Caco-2 (cell line): ENCODE measurements at places on chromosomes 3 and 15.

DNA sequence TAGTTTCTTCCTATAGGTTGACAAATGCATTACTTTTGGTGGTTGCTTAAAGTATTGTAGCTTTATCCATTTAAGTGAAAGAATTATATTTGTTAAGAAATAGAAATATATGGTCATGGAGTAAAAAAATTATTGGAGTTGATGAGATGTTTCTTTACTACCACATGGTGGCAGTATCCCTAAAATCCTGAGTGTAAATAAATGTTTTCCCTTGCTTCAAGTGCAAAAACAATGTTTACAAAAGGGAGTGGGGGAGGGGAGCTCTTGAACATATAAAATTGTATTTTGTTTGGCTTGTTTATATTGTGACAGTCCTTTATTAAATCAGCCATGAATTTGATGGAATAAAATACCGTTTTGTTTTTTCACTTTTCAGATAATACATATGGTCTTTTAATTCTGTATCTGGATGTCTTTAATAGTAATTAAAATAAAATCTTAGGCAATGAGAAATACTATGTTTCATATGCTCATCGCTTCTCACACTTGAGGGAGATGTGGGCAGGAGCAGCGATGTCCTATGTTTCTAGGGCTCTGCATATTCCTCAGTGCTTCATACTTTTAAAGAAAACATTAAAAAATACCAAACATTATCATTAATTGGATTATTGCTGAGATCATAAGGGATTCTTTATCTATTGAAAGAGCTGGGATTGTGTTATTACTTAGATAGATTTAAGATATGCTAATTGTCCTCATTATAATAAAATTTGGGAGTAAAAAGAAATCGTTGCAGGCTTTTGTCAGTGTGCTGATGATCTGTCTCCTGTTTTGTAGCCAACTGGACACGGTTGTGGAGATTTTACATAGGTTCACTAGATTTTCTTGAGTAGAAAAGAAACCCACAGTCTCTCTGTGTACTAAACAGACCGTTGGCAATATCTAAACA is 349.7 kb downstream of the TUSC7 start:
- 0 out of 2 replicates have a peak, but pooled peaks cover 3% of the 10 kb centered on the region for H3K4me1 ChIP-seq
- no peaks in the 10 kb centered on the region for H3K36me3 ChIP-seq
- no peak overlapping the region for H3K27ac ChIP-seq
- peak; percentile 3 for DNase-seq

- H3K27me3 ChIP-seq: no peaks in the 10 kb centered on the region
- H3K36me3 ChIP-seq: no peaks in the 10 kb centered on the region
- no peaks in the 10 kb centered on the region for H3K4me1 ChIP-seq
- H3K27ac ChIP-seq: no peak overlapping the region
- no peak for DNase-seq
- H3K4me3 ChIP-seq: no peak overlapping the region
These were observed 10.1 kb upstream of the LRRC15 start for GRCh38 chr3:194379651-194380050.

- no peaks in the 10 kb centered on the region for H3K36me3 ChIP-seq
- H3K4me3 ChIP-seq: no peak overlapping the region
- no peaks in the 10 kb centered on the region for H3K4me1 ChIP-seq
- H3K27me3 ChIP-seq: no peaks in the 10 kb centered on the region
- no peak for DNase-seq
These were observed 300.6 kb downstream of the SATB1 start for GRCh38 chr3:18124501-18124900.

- H3K4me1 ChIP-seq: 0 out of 2 replicates have a peak, but pooled peaks cover 7% of the 10 kb centered on the region
- H3K4me3 ChIP-seq: no peak overlapping the region
- H3K27ac ChIP-seq: no peak overlapping the region
- no peak for DNase-seq
- peaks cover 1% of the 10 kb centered on the region; the same call in 1 of the 2 replicates for H3K36me3 ChIP-seq
- H3K27me3 ChIP-seq: no peaks in the 10 kb centered on the region
These were observed 3.1 kb downstream of the NMNAT3 start for GRCh38 chr3:139674571-139675260.

DNA sequence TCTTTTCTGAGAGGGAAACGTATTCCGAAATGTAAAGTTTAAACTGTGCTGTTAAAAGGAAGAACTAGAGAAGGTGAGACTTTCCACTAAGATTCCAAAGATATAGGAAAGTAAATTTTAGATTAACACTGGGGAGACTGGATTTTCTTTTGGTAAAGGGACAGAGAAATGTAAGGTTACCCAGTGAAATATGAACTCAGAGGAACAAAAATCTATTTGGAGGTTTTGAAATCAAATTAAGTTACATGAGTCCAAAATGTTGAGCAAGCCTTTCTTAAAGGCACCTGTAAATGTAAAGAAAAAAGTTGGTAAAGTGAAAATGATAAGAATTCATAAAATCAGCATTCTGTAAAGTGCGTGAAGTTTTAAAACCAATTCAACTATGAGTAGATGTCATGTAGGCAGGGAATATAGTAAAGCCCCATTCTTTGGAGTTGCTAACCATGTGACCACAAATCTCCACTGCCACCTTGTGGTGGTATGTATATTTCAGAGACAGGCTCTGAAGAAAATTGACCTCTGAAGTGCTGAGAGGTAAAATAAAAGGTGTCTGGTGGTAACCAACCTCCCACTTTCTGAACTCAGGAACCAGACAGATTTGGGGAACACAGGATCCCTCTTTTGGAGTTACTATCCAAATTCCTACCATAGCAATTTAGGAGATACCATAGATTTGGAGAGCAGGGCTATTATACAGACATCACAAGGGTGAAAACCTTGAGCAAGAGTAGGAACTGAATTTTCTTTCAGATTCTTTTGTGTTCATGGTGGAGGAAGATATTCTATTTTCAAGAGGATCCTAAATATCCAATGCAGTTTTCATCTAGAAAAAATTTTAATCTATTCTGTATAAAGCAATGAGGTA is 215.3 kb downstream of the ROBO2 start:
- H3K4me3 ChIP-seq: no peak overlapping the region
- H3K36me3 ChIP-seq: no peaks in the 10 kb centered on the region
- DNase-seq: peak; percentile 69
- no peak overlapping the region for H3K27ac ChIP-seq

DNA sequence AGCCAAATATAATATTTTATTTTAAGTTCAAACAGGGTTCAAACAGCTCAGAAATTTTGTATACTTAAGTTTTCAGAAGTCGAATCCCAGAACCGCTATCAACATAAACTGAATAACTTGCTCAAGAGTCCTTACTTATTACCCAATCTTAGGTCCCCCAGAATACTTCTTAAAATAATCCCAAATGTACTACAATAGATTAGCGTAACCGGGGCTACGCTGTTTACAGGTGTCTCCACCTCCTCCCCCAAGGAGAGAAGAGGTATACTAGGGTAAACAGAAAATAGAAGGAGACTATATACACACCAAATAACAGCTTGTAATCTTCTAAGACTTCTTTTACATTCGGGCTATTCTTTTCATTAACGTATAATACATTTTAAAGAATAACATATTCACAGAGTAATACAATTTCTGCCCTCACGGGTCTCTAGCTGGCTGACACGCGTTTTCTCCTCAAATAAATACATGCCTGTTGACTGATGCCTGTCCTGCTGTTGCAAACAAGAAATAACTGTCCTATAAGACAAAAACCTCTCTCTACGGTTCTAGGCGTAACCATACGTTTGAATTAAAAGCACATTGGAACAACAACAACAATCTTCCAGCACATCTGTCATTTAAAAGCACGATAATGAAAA is 1.3 kb downstream of the DENND4A start:
- peaks cover 15% of the 10 kb centered on the region; the same call in 1 of the 2 replicates for H3K4me1 ChIP-seq
- peak overlapping the region; percentile 71 for H3K27ac ChIP-seq
- H3K36me3 ChIP-seq: no peaks in the 10 kb centered on the region

DNA sequence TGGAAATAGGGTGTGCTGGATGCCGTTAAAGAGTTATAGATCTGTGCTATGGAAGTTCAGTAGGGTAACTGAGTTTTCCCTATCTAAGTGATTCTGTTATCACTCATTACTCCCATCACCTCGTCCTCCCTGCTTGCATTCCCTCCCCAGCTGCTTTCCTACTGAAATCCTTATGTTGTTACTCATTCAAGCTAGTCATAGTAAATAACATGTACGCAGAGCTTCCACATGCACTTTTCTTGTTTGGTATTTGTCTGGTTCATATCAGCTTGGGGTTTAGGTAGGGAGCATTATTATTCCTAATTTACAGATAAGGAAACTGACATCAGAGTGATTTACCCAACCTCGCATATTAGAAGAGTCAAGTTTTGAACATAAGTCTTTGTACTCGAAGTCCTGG is 135.1 kb downstream of the HCN4 start:
- H3K27ac ChIP-seq: no peak overlapping the region
- no peaks in the 10 kb centered on the region; the same call in 1 of the 2 replicates for H3K27me3 ChIP-seq
- H3K4me3 ChIP-seq: no peak overlapping the region
- no peaks in the 10 kb centered on the region for H3K4me1 ChIP-seq
- DNase-seq: no peak

- peaks cover 46% of the 10 kb centered on the region for H3K4me1 ChIP-seq
- H3K27me3 ChIP-seq: no peaks in the 10 kb centered on the region
- no peak for DNase-seq
These were observed 793 bp downstream of the APOD start for GRCh38 chr3:195582947-195583346.

- no peaks in the 10 kb centered on the region for H3K36me3 ChIP-seq
- DNase-seq: no peak
- H3K4me1 ChIP-seq: peaks cover 13% of the 10 kb centered on the region
- peak overlapping the region; percentile 48 for H3K27ac ChIP-seq
- no peaks in the 10 kb centered on the region for H3K27me3 ChIP-seq
These were observed 25.1 kb downstream of the PCSK6 start for GRCh38 chr15:101464256-101464998.

DNA sequence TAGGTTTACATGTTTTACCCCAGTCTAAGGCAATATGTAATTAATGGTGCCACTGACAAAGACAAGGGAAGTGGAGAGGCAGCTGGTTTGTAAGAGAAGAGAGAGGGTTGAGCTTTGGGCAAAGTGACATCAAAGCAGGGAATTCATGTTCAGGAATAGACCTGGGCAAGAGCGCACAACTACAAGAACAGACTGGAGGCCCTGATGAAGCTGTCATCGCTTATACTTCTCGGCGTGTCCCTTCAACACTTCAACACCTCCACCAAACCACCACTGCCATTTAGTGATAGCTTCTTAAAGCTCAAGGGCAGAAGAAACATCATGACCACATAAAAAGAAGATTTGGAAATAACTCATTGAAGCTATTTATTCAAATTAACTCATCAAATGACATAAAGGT is 19.6 kb upstream of the KNG1 start:
- no peaks in the 10 kb centered on the region for H3K27me3 ChIP-seq
- H3K4me1 ChIP-seq: peaks cover 6% of the 10 kb centered on the region; the same call in 1 of the 2 replicates
- H3K27ac ChIP-seq: no peak overlapping the region
- DNase-seq: no peak

GRCh38 chr15:38212729-38213351 is 39.8 kb upstream of the SPRED1 start:
- peaks cover 41% of the 10 kb centered on the region for H3K4me1 ChIP-seq
- no peak overlapping the region for H3K4me3 ChIP-seq
- no peaks in the 10 kb centered on the region for H3K27me3 ChIP-seq
- no peak overlapping the region for H3K27ac ChIP-seq
- DNase-seq: no peak

DNA sequence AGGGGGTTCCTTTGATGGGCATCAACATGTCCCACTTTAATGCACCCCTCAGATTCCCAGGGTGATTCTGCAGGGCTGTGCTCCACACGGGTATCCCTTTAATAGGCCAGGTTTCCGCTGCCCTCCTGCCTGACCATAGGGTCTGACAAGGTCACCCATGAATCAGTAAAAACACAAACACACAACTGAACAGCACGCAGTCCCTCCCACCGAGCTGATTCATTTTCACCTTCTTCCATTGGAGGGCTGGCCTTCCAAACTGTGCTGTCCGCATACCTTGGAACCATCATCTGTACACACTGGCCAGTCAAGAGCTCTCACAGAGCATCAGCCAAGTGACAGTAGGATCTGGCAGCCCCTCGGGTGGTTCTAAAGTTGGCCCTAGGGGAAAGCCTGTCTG is 93.7 kb downstream of the FBLN2 start:
- H3K27ac ChIP-seq: no peak overlapping the region
- H3K4me3 ChIP-seq: no peak overlapping the region
- H3K27me3 ChIP-seq: no peaks in the 10 kb centered on the region
- H3K36me3 ChIP-seq: no peaks in the 10 kb centered on the region

- DNase-seq: no peak
- no peaks in the 10 kb centered on the region for H3K36me3 ChIP-seq
- H3K4me3 ChIP-seq: no peak overlapping the region
- no peaks in the 10 kb centered on the region for H3K4me1 ChIP-seq
- no peaks in the 10 kb centered on the region for H3K27me3 ChIP-seq
These were observed 6.2 kb downstream of the H1-8 start for GRCh38 chr3:129549006-129549800.

DNA sequence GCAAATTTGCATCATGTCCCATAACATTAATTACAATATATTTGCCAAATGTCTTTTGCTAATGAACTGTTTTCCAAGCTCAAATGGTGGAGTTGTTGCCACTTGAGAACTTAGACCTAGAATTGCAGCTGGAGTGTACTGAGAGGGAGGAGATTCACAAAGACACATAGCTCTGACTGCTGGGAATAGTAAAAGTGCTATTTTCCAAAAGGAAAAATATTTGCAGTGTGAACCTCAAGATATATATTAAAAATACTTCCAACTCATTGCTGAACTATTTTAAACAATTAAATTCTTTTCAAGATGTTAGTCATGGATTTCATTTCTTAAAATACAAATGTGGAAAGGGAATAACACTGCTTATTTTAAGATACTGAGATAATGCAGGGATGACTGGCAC is 666.8 kb upstream of the ARPP21 start:
- no peaks in the 10 kb centered on the region for H3K36me3 ChIP-seq
- no peak for DNase-seq
- no peaks in the 10 kb centered on the region for H3K4me1 ChIP-seq

GRCh38 chr15:98596885-98597392 is 51.4 kb upstream of the IGF1R start:
- no peak overlapping the region for H3K27ac ChIP-seq
- H3K27me3 ChIP-seq: no peaks in the 10 kb centered on the region
- H3K4me1 ChIP-seq: no peaks in the 10 kb centered on the region
- no peak for DNase-seq

DNA sequence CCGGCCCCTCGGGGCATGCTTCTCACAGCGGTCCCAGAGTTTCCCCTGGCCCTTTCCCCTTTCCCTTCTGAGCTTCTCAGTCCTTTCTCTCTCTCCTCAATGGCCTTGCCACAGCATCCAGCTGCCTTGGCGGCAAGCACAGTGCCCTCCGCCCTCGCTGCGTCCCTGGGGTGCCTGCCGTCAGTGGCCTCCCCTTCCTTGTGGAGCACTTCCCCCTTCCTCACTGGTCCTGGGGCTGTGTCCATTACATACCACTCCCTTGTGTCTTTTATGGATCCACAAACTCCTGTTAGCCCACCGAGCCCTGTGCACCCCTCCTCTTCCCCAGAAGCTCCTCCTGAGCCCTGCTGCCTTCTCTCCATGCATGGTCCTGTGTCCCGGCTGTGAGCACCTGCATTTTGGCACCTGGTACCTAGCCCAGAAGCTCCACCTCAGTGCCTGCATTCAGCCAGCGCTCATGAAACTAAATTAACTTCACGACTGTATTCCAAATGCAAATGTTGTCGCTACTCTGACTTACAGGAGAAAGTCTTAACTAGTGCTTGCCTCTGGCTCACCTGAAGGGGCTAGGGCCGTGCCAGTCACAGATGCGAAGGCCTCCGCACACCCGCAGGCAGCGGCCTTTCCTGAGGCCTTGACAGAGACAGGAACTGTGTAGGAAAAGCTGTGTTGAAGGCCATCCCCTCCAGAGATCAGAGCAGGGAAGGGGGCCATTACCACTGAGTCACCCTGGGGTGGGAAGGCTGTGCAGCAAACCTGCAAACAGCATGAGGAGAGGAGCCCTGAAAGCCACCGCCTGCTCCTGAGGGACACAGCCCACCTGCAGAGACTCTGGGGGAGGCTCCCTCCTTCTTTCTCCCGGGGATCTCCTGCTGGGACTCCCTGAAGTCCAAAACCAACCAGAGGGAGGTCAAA is 19.1 kb upstream of the KLF13 start:
- no peak for DNase-seq
- H3K27ac ChIP-seq: peak overlapping the region; percentile 36
- H3K36me3 ChIP-seq: no peaks in the 10 kb centered on the region
- H3K4me1 ChIP-seq: peaks cover 3% of the 10 kb centered on the region
